ENCODE measurements at places on chromosomes 5 and 9. TPM values are rescaled to one million over a fixed set of nuclear protein-coding genes. Genes with fewer than 3 reads are reported as not detected.

DNA sequence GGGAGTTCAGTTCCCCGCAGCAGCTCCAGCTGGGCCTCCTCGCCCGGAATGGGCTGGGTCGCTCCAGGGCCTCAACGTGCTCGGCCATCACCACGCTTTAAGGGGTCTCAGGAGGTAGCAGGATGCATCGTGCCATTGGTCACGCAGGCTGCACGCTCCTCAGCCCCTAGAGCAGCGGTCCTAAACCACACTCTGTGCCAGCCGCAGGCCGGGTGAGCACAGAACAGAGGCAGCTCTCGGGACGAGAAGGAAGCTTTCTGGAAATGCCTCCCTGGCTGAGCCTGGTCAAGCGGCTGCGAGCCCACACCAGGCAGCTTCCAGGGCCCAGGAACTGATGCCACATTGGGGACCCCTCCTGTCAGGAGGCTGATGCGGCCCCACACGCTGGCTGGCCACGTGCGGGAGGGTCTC lies 39.3 kb upstream of the LPCAT1 start:
- no peaks in the 10 kb centered on the region for H3K4me1 ChIP-seq
- DNase-seq = no peak
- no peak overlapping the region for H3K4me3 ChIP-seq
- H3K27ac ChIP-seq = no peak overlapping the region
- no peaks in the 10 kb centered on the region for H3K27me3 ChIP-seq
- H3K36me3 ChIP-seq = no peaks in the 10 kb centered on the region

DNA sequence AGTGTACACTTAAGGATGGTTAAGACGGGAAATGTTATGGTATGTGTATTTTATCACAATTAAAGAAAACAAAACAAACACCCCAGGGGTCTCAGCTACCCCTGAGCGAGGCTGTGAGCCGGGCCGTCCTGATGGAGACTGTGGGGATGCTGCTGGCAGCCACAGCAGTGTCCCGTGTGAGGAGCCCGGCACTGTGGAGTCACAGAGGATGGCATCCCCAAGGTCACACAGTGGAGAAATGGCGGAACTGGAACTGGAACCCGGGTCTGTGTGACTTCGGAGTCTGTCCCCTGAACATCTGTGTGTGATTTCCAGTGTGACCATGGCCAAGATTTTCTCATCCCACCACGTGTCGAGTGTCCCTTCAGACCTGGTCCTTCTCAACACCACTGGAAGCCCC lies 80.7 kb upstream of the PHYKPL start:
- H3K4me3 ChIP-seq = no peak overlapping the region
- H3K27ac ChIP-seq = no peak overlapping the region
- H3K4me1 ChIP-seq = no peaks in the 10 kb centered on the region
- DNase-seq = no peak

DNA sequence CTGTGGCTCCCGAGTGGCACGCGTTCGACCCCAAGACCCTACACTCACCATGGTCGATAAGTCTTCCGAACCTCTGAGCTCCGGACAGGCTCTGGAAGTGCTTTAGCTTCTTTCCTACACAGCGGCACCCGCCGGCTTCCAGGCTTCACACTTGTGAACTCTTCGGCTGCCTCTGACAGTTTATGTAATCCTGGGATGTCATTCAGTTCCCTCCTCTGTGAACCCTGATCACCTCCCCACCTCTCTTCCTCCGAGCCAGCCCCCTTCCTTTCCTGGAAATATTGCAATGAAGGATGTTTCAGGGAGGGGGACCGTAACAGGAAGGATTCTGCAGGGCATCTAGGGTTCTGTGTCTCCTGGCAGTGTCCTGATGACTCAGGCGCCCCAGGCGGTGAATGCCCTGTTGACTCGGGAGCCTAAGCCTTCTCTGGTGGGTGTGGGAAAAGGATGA lies at the start of gene CD14:
TSS of gene CD14 (minus strand) at position 155 of the 451 bp plus-strand sequence. CDS start at position 51, 104 bp downstream.
- peak within 1 kb of the TSS; percentile 41 for H3K27ac ChIP-seq
- peak within 1 kb of the TSS; percentile 54 for H3K4me3 ChIP-seq
- no peak for DNase-seq
- no peaks in the 10 kb centered on the region for H3K36me3 ChIP-seq
- H3K27me3 ChIP-seq = no peaks in the 10 kb centered on the region

- peaks cover 10% of the 10 kb centered on the region for H3K4me1 ChIP-seq
- H3K4me3 ChIP-seq = no peak overlapping the region
- H3K36me3 ChIP-seq = no peaks in the 10 kb centered on the region
- H3K27ac ChIP-seq = no peak overlapping the region
Measured at GRCh38 chr5:172104801-172105701, 83.0 kb downstream of the STK10 start.

- H3K27me3 ChIP-seq = peaks cover 5% of the 10 kb centered on the region
- no peaks in the 10 kb centered on the region for H3K4me1 ChIP-seq
- H3K27ac ChIP-seq = no peak within 1 kb of the TSS
- H3K4me3 ChIP-seq = peak within 1 kb of the TSS; percentile 28
- no peak for DNase-seq
Measured at GRCh38 chr9:109779711-109780452, at the start of gene PALM2AKAP2. PALM2AKAP2 (plus strand) TSS chr9:109780198; CDS start chr9:109780489, 291 bp downstream.

DNA sequence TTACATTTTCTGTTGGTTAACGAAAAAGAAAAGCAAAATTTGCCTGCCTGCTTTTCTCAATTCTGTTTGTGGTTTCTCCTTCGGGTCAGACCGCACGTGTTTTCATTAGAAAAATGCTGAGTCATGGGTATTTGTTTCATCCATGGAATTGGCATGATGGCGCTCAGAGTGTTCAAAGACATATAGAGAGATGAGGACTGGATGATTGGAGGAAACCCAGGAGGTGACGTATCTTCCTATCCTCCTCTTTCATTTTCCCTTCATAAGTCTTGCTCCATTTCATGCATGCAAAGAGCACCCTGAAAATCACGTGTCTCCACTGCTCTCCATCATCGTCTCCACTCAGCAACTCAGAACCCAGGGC lies 353.8 kb upstream of the WWC1 start:
- DNase-seq = no peak
- no peaks in the 10 kb centered on the region for H3K4me1 ChIP-seq
- no peak overlapping the region for H3K4me3 ChIP-seq
- H3K27me3 ChIP-seq = no peaks in the 10 kb centered on the region

GRCh38 chr5:109900911-109901627 lies 211.3 kb downstream of the MAN2A1 start:
- H3K4me1 ChIP-seq = no peaks in the 10 kb centered on the region
- no peaks in the 10 kb centered on the region for H3K27me3 ChIP-seq
- H3K27ac ChIP-seq = no peak overlapping the region
- no peak overlapping the region for H3K4me3 ChIP-seq
- H3K36me3 ChIP-seq = no peaks in the 10 kb centered on the region

GRCh38 chr9:131478911-131479310 lies 23.8 kb upstream of the POMT1 start:
- H3K27ac ChIP-seq = no peak overlapping the region
- no peak for DNase-seq
- peaks cover 26% of the 10 kb centered on the region for H3K36me3 ChIP-seq
- no peak overlapping the region for H3K4me3 ChIP-seq
- H3K4me1 ChIP-seq = no peaks in the 10 kb centered on the region
- no peaks in the 10 kb centered on the region for H3K27me3 ChIP-seq

DNA sequence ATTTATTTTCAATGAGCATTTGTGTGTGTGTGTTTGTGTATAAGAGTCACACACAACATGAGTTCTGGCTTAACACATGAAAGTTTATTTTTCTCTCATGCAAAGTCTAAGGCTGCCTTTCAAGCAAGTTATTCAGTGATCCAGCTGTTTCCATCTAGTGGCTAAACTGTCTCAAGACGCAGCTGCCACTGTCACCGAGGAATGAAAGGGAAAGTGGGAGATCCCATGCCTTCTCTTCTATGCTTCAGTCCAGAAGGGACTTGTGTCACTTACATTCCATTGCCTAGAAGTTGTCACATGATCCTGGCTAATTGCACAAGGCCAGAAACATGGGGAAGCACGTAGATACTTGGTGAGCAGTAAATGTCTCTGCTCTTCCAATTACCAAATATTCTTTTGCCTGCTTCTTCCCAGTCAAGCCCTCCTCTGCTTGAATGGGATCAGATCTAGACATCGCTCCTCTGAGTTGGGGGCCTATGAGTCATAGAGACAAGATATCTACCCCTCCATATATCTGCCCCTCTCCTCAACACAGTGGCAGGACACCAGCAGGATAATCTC lies 30.4 kb upstream of the SLIT3 start:
- H3K36me3 ChIP-seq = no peaks in the 10 kb centered on the region
- H3K4me3 ChIP-seq = no peak overlapping the region
- 0 out of 2 replicates have a peak overlapping the region, but pooled peaks have one; percentile 8 for H3K27ac ChIP-seq
- no peak for DNase-seq

DNA sequence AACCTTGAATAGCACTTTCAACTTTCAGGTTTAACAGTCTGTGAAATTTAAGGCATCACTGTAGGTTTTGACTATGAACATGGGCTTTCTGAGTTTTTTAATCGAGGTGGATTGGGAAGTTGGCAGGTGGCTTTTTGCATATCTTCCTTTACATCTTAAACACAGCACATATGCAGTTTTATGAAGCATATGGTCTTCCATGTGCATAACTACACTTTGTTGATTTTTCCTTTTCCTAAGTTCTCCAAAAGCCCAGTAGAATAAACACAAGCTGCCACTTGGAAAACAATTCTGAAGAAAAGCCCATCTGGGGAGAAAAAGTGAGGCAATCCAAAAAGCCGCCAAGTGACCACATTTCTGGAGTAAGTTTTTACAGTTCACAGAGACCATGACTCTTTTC lies 236.5 kb upstream of the IL12B start:
- H3K27ac ChIP-seq = no peak overlapping the region
- DNase-seq = no peak
- no peaks in the 10 kb centered on the region for H3K27me3 ChIP-seq
- H3K4me3 ChIP-seq = no peak overlapping the region
- H3K36me3 ChIP-seq = no peaks in the 10 kb centered on the region

DNA sequence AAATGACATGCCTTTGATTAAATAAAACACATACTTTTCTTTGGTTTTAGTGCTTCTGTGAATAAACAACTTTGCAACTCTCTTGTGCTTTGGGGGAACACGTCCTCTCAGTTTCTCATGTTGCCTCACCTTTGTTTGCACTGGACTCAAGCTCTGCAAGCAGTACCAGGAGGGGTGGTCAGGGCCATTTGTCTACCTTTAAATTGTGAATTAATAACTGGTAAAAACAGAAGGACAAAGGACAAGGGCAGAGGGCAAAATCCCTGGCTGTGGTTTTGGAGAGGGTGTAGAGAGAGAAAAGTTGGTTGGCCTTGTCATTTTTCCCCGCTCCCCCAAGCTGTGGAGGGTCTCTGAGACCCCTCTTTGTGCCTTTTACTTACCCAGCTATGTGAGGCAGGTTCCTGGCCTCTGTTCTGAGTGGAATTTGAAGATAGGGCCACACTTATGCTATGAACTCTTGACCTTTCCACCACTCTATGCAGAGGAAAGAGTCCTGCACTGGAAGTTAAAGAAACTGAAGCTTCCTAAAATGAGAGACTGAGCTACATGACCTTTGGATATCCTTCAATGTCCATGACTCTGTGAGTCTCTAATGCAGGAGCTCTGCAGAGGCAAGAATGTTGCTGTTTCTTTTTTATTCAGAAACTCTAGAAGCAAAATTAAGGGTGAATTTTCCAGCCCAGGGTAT lies 55.1 kb upstream of the MOCS2 start:
- H3K27ac ChIP-seq = no peak overlapping the region
- no peak for DNase-seq
- H3K27me3 ChIP-seq = no peaks in the 10 kb centered on the region

- H3K4me1 ChIP-seq = no peaks in the 10 kb centered on the region
- H3K4me3 ChIP-seq = no peak overlapping the region
- H3K36me3 ChIP-seq = no peaks in the 10 kb centered on the region
Measured at GRCh38 chr5:146947181-146947941, 68.8 kb upstream of the PPP2R2B start.

DNA sequence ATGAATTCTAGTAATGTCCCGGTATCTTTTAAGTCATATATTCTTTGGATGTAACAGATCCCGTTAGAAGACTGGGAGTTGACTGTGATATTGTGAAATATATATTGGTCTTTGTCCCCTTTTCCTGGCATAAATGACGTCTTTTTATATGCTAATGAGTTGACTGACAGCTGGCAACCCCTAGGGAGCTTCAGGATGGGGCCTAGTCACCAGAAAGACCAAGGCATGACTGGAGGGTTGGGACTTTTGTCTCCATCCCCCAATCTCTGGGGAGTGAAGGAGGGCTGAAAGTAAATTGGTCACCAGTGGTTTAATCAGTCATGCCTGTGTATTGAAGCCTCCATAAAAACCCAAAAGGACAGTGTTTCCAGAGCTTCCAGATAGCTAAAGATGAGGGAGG lies 241.6 kb downstream of the PJA2 start:
- H3K27ac ChIP-seq = no peak overlapping the region
- no peaks in the 10 kb centered on the region for H3K4me1 ChIP-seq
- no peaks in the 10 kb centered on the region for H3K27me3 ChIP-seq
- DNase-seq = no peak
- no peaks in the 10 kb centered on the region for H3K36me3 ChIP-seq
- no peak overlapping the region for H3K4me3 ChIP-seq

GRCh38 chr5:12952409-12952808 lies 992.1 kb downstream of the DNAH5 start:
- no peak for DNase-seq
- H3K36me3 ChIP-seq = no peaks in the 10 kb centered on the region
- H3K4me3 ChIP-seq = no peak overlapping the region
- no peaks in the 10 kb centered on the region for H3K27me3 ChIP-seq
- no peak overlapping the region for H3K27ac ChIP-seq

DNA sequence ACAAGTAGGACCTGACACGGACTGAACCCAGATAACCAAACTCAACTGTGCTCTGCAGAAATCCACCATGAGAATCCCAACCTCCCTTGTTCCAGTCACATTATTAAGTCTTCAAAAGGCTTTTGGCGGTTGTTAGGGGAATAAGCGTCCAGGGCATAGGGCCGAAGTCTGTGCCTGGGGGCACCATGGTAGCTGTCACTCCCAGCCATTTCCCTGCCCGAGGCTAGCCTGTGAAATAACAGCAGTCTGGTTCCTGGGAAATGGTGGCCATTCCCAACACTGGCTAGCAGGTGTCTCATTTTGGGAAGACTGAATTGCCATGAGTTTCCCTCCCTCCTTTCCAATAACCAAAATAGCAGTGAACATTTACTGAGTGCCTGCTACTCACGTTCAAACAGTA lies 122.2 kb downstream of the CRB2 start:
- no peaks in the 10 kb centered on the region for H3K27me3 ChIP-seq
- no peaks in the 10 kb centered on the region for H3K36me3 ChIP-seq

GRCh38 chr5:160506006-160507004 lies 84.7 kb downstream of the PTTG1 start:
- H3K4me3 ChIP-seq = no peak overlapping the region
- no peaks in the 10 kb centered on the region for H3K36me3 ChIP-seq
- H3K27ac ChIP-seq = no peak overlapping the region
- DNase-seq = no peak
- peaks cover 5% of the 10 kb centered on the region for H3K4me1 ChIP-seq
- no peaks in the 10 kb centered on the region for H3K27me3 ChIP-seq

- no peak overlapping the region for H3K27ac ChIP-seq
- H3K4me1 ChIP-seq = no peaks in the 10 kb centered on the region
- H3K36me3 ChIP-seq = no peaks in the 10 kb centered on the region
- DNase-seq = no peak
- H3K27me3 ChIP-seq = no peaks in the 10 kb centered on the region
Measured at GRCh38 chr5:9932770-9933169, 302.6 kb upstream of the TAS2R1 start.

Gene SUSD3
- 5.0 TPM for total RNA-seq

Gene MCC
- 0.41 TPM for total RNA-seq

Gene PLAC8L1
- 0.49 TPM for total RNA-seq

Gene CD74
- total RNA-seq = 12.7 TPM

Gene ACSL6
- 0.18 TPM for total RNA-seq

Gene CCDC152
- total RNA-seq = not detected

Gene LCN12
- 2.5 TPM for total RNA-seq

All from Panc1 (cell line).